ENCODE measurements at places on chromosomes 1 and 21.
A peak's percentile ranks its signal among the peaks of the same experiment; 100 is the strongest.

DNA sequence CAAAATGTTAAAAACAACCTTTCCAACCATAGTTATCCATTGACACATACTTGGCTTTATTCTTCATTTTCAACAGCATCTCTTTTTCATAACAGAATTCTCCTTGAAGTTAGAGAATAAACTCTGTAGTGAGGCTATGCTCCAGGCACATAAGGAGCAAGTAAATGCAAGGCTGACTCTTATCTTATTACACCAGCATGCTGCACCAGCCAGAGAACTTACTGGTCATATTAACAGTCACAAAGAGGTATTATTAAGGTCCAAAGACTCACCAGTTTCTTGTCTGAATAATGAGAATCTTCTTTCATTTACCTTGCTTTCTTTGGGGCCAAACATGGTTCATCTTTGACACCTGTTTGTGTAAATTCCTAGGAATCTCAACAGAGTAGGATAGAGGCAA lies 71.3 kb upstream of the IVNS1ABP start:
- DNase-seq = no peak

- no peak for DNase-seq
These were observed 337.2 kb downstream of the LTN1 start for GRCh38 chr21:28655471-28655870.

DNA sequence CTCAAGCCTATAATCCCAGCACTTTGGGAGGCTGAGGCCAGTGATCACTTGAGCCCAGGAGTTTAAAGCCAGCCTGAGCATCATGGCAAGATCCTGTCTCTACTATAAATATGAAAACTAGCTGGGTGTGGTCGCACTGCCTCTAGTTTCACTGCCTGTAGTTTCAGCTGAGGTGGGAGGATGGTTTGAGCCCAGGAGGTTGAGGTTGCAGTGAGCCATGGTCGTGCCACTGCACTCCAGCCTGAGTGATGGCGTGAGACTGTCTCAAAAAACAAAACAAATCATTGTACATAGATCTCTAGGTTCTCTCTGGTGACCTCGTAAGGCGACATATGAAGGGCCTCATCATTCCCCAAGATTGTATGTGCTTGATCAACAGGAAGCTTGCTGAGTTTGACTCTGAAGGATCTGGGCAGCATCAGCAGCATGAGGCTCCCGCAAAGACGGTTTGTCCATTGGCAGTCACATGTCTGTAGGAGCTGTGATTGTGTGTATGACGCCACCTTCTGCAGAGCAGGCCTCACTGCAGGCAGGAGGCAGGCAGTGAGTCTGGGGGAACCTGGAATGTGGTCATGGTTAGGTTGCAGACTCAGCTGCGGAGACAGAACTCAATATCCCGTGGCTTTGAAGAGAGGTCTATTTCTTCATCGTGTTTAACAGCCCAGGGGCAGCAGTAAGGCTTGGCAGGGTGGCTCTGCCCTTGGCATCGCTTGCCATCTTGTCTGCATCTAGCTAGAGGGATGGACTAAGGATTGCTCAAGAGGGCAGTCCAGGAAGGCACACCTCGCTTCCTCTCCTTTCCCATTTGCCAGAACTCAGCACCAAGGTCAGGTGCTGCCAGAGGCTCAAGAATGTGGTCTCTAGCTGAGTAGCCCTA lies 14.0 kb downstream of the ATP5PO start:
- peak; percentile 25 for DNase-seq

GRCh38 chr1:111154021-111154999 lies 14.3 kb downstream of the CEPT1 start:
- no peak for DNase-seq

GRCh38 chr1:47981667-47982350 lies 15.4 kb downstream of the TRABD2B start:
- no peak for DNase-seq

DNA sequence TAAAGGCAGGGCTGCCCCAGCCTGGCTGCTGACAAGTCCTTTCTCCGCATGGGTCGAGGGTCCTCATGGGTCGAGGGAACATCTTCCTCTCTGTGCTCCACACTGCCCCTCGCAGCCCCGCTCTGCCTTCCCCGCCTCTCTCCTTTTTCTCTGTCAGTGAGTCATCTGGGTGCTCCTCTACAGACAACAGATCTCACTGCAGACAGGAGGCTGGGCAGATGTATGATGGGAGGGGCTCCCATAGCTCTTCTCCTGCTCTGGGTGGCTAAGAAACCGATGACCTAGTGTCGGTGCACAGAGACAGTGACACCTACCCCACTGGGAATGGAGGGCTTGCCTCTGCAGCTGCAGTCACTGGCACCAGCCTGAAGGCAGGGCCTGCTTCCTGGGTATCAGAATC lies 5.5 kb downstream of the KCNA10 start:
- DNase-seq = no peak

DNA sequence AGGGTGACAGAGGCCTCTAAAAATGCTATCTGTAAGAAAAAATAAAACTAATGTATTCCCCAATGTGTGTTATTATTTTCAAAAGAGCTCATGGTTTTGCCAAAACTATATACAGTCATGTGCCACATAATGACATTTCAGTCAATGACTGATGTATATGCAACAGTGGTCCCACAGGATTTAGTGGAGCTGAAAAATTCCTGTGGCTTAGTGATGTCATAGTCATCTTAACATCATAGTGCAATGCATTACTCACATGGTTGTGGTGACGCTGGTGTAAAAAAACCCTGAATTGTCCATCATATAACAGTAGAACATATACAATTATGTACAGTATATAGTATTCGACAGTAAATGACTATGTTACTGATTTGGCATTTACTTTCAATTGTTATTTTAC lies 172.4 kb downstream of the CACNA1E start:
- DNase-seq = no peak

DNA sequence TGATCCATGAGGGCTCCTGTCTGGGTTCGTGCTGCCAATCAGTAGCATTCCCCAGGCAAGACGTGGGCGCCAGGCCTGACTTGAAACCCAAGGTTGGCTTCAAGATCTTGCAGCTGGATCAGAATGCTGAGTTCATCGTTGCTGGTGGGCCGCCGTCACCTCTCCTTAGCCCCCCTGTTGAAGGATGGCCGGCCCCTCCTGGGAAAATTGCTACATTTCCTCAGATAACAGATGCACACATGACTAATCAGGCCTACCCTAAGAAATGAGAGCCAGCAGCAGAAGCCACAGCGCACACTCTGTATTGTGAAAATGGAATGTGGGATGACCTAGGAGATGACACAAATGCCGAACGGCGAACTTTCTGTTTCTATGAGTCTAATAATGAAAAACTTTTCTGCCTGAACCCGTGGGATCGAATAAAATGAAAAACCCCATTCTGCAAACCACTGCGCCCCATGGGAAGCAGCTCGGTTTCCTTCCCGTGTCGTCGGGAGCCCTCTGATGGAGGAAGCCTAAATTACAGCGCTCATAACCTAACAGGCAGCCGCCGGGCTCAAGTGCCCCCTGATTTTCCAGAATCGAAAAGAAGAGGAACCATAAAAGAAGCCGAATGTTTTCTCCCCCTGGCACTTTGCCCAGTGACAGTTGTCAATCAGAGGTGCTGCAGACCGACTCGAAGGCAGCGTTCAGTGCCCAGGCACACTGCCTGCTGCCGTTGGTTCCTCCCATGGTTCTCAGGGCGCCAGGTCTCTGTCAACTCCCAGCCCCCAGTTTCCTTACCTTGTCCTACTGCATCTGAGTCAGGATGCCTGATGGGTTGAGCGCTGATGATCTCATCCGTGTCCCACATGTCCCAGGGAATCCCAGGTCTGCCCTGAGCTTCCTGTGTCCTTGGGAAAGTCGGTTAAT lies 38.2 kb upstream of the H6PD start:
- peak; percentile 56 for DNase-seq

- DNase-seq = no peak
These were observed 10.2 kb downstream of the AJAP1 start for GRCh38 chr1:4664606-4665005.

All from small intestine (tissue), 16 donors.